ENCODE measurements at places on chromosomes 2 and 18.

DNA sequence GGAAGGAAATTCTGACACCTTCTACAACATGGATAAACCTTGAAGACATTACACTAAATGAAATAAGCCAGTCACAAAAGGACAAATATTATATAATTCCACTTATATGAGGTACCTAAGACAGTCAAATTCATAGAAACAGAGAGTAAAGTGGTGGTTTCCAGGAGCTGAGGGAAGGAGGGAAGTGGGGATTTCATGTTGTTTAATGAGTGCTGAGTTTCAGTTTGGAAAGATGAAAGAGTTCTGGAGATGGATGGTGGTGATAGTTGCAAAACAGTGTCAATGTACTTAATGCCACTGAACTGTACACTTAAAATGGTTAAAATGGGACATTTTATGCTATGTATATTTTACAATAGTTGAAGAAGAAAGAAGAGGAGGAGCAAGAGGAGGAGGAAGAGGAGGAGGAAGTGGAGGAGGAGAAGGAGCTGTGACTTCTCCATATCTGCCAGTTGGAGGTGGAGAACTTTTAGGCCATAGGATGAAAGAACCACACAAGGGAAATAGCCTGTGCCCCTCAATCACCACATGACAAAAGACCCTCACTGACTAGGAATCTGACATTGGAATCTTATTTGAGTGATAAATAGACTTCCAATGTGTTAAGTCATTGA lies 55.3 kb upstream of the LGALSL start:
- DNase-seq: no peak

DNA sequence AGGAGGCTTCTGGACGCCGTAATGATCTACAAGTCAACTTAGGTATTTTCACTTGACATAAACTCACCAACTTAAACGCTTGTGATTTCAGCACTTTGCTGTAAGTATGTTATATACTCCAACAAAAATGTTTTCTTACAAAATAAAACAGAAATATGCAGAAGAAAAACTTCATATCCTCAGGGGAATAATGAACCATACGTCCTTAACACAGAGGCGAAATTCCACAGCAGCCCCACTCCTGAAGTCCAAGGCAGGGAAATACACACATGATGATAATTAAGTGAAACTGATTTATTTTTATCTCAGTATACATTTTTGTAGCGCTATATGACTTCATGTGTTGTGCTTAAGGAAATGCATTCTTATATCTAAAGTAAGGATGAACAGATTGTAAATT lies 335.4 kb upstream of the VWC2L start:
- no peak for DNase-seq

- DNase-seq: no peak
Observed at GRCh38 chr2:64391424-64391823, 62.5 kb upstream of the LGALSL start.

GRCh38 chr2:33322612-33323011 lies 153.8 kb upstream of the RASGRP3 start:
- no peak for DNase-seq

GRCh38 chr2:8682719-8683667 lies 1.1 kb downstream of the ID2 start:
- DNase-seq: peak; percentile 39

DNA sequence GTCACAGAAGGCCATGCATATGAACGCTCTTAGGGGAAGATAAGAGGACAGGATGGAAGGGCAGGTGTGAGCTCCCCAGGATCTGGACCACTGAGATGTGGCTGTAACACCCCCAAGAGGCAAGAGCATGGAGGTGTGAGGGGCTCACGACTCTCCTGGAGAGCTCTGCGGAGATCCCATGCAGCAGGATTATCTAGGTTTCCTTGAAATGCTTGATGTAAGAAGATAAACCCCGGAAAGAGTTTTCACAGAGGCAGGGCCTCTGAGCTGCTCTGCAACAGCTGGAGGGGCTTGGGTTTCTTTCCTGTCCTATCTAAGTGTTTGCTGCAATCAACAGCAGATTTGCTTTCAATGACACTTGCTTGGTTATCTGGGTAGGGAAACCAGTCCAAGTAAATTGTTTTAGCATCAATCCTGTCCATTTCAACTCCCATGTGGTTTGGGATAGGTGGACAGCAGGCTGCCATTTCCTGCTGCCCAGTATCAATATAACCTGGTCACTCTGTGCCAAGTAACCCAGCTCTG lies 138.9 kb downstream of the SMAD2 start:
- no peak for DNase-seq

- peak; percentile 60 for DNase-seq
Observed at GRCh38 chr2:46179037-46179621, 118.1 kb upstream of the EPAS1 start.

DNA sequence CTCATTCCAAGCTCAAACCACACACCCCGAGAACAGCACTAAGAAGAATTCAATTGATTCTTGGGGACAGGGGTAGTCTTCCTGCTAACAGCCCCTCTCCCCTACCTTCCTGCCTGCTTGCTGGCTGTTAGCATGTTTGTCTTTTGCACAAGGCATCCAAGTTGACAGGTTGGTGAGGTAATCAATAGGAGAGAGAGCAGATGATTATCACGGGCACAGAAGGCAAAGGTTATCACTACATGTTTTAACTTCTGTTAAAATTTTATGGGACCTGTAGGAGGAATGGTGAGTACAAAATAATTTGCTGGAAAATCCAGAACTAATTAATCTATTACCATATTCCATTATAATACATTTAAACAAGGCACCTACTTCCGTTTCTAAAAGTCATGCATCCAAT lies 442.1 kb upstream of the TCF4 start:
- no peak for DNase-seq

- DNase-seq: no peak
Observed at GRCh38 chr2:230921806-230922595, 3.0 kb downstream of the GPR55 start.

DNA sequence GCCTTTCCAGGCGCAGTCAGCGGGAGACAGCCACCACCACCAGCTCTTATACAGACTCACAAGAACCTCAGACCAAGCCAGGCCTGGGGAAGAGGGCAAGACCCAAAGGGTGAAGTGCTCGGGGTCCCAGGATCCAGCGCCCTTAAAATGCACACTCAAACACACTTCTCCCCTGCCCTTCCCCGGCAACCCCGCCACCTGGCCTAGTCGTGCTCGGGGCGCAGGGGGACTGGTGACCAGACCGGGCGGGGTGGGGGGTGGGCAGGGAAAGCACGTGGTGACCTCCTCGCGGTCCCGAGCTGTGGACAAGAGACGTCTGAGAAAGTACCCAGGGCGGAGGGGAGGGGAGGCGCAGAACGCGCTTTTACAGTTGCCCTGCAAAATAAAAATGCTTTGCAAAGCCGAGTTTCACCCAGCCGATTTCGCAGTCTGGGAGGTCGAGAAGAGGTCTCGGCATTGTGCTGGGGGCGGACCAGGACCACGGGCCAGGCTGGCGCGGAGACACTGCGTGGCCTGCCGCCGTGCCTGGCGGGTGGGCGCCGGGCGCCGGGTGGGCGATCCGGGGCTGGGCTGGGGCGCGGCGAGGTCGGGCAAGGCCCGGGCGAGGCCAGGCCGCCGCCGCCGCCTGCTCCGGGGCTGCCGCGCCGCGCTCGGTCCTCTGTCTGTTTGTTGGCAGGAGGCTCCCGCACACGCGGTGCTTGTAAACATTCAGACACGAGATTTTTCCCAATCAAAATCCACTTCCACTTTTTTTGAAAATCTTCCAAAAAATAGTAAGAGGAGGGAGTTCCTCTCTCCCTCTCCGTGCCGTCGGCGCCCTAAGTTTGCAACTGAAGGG lies 2.0 kb downstream of the BCL11A start:
- DNase-seq: no peak

GRCh38 chr2:53787614-53788289 lies 908 bp downstream of the ERLEC1 start:
- DNase-seq: no peak

DNA sequence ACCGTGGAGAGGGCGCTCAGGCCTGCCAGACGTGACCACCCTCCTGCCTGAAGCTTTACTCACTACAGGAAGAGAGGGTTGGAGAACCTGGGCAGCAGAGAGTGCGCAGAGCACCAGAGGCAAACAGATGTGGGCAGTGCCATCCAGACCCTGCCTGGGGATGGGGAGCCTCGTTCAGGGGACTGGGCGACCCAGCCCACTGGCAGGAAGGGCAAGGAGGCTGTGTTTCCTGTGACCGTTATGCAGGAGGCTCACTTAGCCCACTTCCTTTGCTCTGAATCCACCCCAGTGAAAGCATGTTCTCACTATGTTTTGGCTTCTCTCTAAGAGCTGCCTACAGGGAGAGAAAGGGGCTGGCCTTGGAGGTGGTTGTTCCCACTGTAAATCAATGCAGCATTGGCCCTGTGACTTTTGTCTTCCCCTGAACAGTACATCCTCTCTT lies 23.0 kb upstream of the ACKR3 start:
- DNase-seq: peak; percentile 31

GRCh38 chr2:170930991-170931266 lies 1.9 kb downstream of the GORASP2 start:
- no peak for DNase-seq

GRCh38 chr2:118056165-118056534 lies 32.1 kb upstream of the INSIG2 start:
- no peak for DNase-seq

- DNase-seq: no peak
Observed at GRCh38 chr2:2834516-2835254, 503.6 kb upstream of the MYT1L start.

DNA sequence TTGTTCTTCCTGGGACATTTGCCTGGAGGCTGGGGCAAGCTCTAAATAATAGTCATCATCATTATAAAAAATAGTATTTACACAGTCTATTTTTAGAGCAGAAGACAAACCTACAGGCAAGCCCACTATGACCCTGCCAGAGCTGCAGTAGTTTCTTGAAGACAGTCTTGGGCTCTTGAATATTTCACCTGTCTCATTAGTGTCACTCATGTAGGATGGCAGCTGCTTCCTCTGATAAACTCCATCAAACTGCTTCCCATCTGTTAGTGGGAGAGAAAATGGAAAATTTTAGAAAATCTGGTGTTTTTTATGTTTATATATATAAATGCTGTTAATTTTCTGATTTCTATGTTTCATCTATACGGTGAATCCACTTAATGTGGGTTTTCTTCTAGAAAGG lies 8.5 kb upstream of the CYRIA start:
- DNase-seq: no peak

- DNase-seq: no peak
Observed at GRCh38 chr2:237171881-237172280, 86.2 kb downstream of the COPS8 start.

DNA sequence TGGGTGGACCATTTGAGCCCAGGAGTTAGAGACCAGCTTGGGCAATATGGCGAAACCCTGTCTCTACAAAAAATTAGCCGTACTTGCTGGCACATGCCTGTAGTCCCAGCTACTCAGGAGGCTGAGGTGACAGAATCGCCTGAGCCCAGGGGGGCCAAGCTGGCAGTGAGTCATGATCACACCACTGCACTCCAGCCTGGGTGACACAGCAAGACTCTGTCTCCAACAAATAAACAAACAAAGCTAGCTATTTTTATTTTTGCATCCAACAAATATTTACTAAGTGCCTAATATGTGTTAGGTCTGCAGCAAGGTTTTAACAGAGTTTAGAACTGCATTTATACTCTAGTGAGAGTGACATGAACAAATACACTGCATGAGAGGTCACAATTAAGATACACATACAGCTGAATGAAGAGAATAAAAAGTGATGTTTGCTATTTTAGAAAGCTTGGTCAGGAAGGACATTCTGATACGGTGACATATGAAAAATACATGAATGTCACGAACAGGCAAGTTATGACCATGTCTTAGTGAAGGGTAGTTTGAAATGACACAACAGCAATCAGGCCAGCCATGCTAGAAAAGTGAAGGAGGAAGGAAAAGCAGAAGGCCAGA lies 83.2 kb upstream of the FRZB start:
- DNase-seq: no peak

- no peak for DNase-seq
Observed at GRCh38 chr18:20996418-20996817, 115.2 kb downstream of the ROCK1 start.

- DNase-seq: no peak
Observed at GRCh38 chr2:165114346-165114939, 89.4 kb downstream of the SCN3A start.

DNA sequence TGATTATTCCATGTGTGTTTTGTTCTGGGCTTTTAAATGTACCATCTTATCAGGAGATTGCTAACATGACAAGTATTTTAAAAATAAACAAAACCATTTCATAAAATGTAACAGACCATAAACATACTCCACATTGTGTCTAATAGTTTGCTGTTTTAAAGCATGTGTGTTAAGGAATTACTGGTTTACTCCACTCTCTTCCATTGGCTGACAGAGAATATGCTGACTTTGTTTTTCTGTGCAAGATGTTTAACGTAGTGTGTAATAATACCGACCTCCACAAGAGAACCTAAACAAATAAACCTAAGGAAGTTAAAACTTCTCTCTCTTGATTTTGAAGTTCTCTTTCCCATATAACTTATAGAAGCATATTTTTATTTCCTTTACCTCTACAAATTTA lies 17.0 kb upstream of the TMEM18 start:
- DNase-seq: no peak

DNA sequence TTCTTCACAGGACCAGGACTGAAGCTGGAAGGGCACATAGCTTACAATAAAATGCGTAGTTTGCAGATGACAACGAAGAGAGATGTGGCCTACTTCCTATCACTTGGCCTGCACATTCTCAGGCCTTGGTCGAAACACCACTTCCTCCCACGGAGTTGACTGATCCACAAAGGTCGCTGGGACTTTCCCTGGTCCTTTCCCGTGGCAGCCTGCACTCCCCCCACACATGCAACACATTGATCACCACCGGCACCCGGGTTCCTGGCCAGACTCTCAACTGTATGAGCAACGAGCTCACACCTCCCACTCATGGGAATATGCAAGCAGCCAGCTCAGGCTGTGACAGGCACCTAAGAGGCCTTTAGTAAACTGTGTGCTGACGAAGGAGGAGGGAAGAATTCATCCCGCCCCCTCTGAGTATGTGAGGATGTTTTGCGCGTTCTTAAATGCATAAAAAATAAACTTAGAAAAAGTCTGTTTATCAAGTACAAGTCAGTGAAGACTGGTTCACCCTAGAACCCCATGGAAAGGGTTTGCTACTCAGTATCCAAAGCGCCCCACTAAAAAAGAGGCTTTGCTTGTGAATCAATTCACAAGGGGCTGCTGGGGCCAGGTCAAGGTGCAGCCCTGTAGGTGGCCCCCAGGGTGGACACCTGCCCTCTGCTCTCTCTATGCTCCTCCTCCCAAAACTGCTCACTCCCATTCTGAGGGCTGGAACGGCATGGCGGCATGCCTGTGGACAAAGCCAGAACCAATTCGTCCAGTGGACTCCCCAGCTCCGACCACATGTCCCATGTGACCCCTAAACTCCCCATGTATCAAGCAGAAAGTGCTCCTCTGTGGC lies 154.3 kb downstream of the EIPR1 start:
- peak; percentile 75 for DNase-seq

DNA sequence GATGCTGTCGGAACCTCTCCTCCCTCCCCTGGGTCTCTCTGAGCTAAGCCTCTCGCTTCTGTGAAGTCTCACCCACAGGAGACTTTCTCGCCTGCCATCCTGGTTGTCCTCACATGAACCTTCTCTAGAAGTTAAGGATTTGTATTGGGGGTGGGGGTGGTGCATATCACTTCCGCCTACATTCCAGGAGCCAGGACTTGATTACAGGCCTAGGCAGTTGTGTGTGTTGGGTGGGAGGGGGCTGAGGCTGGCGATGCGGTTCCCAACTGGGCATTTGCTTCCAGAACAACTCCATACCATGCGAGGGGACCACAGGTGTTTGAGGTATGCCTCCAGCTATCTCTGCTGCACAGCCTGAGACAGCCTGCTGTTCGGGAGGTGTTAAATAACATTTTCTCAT lies 56.8 kb upstream of the MGAT4A start:
- no peak for DNase-seq

GRCh38 chr2:41972819-41973218 lies 75.0 kb upstream of the PKDCC start:
- no peak for DNase-seq

- no peak for DNase-seq
Observed at GRCh38 chr2:50765146-50765545, 266.8 kb downstream of the NRXN1 start.

All from CD4-positive, alpha-beta T cell treated with Interleukin-1 beta for 1 hour (primary cell).